ENCODE measurements at places on chromosomes 1 and 21.

GRCh38 chr1:151980287-151981177, 13.1 kb downstream of the S100A10 start:
- no peak for DNase-seq

DNA sequence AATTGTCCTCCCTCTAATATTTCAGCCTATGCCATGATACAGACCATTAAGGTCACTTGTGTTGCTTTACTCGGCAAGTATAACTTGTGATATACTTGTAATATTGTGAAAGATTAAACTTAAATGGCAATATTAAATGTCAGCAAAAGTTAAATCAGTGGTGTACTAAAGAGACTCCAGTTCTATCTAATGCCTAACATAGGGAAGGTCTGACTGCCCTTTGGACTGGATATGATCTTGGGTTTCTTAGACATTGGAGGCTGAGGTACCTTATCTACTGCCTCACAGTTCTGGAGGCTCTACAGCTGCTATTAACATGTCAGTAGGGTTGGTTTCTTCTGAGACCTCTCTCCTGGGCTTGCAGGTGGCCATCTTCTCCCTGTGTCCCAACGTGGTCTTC, 89.9 kb downstream of the MT1HL1 start:
- DNase-seq, result no peak

DNA sequence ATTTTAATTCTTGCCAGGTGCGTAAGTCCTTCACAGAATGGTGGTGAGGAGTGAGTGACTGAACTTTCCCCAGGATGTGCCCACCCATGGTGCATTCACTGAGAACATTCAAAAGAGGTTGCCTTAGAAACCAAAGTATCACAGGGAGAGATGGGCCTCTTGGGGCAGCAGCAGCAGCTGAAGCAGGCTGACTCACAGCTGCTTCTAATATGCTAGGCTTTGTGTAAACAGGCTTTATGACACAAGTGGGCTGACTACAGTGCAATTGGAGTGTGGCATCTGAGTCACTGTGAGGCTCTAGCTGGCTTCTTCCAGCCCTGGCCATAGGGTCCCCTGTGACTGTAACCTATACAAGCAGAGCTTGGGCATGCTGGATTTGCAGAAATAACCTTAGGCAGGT, 12.6 kb downstream of the PIGP start:
- DNase-seq, result peak; percentile 48

DNA sequence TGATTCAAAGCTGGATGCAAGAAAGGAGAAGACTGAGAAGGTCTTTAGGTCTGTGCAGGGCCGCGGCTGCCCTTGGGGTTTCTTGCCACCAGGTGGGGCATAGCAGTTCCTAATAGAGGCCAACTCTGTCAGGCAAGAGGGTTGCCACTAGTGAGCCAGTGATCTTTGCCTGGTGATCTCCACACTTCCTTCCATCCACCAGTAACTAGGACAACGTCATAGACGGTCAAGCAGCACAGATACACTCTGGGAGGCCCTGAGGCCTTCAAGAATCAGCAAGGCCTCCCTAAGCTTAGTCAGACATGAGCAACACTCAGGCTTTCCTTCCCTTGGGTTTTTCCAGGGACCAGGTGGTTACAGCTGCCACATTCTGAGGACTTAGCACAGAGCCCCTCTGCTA, 32.9 kb upstream of the ATP2B4 start:
- DNase-seq, result peak; percentile 51

DNA sequence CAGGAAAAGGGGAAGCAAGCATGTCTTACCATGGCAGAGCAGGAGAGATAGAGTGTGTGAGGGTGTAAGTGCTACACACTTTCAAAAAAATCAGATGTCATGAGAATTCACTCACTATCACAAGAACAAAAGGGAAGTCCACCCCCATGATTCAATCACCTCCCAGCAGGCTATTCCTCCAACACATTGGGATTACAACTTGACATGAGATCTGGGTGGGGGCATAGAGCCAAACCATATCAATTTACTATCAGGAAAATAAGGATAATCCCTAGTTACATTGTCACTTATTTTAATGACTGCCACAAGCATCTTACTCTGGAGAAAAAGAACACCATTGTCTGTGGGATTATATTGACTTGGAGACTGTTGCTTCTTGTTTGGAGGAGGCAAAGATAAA, 66.1 kb upstream of the VANGL1 start:
- no peak for DNase-seq

DNA sequence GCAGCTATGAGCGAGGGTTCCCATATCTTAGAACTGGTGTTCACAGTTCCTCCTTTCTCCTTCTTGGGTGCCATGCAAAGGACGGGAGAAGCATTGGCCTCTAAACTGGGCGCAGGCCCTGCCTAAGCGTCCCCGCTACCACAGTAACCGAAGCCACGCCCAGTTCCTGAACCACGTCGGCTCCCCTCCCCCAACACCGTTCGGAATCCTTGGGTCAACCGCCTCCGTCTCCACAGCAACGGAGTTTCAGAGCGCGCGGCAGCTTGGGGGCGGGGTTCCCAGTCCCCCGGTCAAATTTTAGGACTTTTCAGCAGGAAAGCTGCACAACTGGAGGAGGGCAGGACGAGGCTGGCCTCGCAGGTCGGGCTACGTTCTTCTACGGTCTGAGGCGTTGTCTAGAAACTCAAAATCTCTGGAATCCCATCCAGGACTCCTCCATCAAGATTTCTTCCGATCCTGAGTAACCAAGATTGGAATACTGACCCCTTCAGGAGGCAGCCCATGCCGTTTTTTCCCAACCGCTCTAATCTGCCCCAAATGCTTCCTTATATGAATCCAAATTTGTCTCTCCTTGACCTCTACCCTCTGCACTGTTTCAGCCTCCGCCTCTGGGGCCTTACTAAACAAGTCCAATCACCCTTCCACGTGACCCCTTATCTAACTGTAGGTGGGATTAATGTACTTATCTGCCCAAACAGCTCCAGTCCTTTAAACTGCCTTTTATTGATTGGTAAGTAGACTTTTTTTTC, at the start of gene SPAG17:
Gene SPAG17, minus strand, starts transcription at position 145 of the 749 bp plus-strand sequence. Its CDS starts 71 bp downstream, at position 74.
- DNase-seq, result peak; percentile 7

- DNase-seq, result no peak
Measured at GRCh38 chr21:30718239-30718909, at the start of gene KRTAP21-3. KRTAP21-3 (minus strand) TSS chr21:30718777; CDS start chr21:30718759, 18 bp downstream.

DNA sequence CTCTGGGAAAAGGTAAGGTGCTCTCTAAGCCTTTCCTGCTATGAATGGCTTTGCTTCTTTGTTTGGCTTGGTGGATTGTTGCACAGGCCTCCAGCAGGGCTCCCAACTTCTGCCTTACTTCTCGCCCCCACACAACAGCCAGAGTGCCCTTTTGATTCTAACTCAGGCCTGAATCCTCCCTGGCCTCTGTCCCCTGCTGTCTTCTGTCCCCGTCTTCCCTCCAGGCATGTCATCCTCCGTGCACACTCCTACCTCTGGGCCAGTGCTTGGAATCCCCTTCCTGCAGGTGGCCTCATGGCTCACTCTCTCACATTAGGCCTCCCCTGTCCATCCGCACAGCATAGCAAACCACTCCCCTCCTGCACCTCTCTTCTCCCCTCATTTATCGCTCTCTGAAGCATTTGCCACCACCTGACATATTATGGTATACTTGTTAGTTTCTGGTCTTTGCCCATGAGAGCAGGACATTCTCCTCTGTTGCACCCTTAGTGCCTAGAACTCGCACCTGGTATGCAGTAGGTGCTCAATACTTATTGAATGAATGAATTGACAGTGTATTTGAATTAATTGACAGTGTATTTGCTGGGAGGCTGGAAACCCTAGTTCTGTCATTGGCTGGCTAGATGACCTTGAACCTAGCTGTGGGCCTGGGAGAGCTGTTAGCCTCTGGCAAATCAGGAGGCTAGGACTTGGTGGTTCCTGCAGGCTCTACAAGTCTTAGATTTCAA, 2.9 kb downstream of the ZDHHC18 start:
- no peak for DNase-seq
